ENCODE measurements at places on chromosomes 7 and 10.
A peak's percentile ranks its signal among the peaks of the same experiment; 100 is the strongest.

- DNase-seq = no peak
Measured at GRCh38 chr7:26668821-26669220, 195.6 kb downstream of the SKAP2 start.

DNA sequence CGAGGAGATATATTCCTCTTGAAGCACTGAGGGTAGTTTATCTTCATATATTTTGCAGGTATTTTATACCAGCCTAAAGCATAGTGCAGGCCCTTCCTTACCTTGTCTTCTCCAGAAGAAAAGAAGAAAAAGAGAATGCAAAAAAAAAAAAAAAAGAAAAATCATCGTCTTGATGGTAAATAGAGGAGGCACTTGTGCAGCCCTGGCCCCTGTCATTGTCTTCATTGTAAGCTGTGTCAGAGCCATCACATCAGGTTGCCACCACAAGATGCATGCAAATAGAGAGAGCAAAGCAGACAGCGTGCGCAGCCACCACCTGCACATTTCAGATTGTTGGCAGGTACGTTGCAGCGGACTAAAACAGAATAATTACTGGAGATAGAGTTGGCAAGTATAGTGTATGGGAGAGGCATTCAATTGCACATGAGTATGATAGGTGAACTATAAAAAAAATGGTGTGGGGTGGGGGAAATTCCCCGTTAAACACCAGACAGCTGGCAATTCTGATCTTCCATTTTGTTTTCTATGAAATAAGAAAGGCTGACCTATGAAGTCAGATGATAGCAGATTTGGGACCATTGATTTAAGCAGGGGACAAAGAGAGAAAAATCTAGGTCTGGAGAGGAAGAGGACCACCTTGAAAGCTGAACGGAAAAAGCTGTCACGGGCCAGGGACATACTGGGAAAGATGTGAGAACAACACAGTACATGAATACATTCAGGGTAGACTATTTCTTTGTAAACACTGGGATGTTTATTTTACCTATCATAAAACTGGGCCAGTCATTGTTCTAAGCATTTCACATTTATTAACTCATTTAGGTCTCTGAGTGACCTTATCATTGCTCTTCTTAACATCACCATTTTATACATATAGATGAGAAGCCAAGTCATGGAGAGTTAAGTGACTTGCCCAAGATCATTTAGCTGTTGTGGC is 306.3 kb upstream of the SP8 start:
- no peak for DNase-seq

DNA sequence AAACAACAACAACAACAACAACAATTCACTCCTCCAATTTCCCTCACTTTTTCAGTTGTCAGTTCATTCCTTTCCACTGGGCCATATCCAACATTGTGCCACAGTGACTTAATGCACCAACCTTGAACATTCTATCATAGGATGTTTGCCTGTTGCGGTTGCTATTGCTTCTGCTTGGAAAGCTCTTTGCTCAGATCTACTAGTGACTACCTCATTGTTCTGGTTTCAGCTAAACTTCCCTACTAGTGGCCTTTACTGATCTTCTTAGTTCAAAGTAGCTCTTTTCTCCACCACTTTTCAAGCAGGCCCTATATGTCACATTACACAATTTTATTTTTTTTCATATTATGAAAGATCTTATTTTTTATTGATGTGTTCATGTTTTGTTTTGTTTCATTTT is 9.8 kb upstream of the STEAP4 start:
- DNase-seq = no peak

GRCh38 chr10:122301811-122302115 is 30.7 kb downstream of the BTBD16 start:
- no peak for DNase-seq

DNA sequence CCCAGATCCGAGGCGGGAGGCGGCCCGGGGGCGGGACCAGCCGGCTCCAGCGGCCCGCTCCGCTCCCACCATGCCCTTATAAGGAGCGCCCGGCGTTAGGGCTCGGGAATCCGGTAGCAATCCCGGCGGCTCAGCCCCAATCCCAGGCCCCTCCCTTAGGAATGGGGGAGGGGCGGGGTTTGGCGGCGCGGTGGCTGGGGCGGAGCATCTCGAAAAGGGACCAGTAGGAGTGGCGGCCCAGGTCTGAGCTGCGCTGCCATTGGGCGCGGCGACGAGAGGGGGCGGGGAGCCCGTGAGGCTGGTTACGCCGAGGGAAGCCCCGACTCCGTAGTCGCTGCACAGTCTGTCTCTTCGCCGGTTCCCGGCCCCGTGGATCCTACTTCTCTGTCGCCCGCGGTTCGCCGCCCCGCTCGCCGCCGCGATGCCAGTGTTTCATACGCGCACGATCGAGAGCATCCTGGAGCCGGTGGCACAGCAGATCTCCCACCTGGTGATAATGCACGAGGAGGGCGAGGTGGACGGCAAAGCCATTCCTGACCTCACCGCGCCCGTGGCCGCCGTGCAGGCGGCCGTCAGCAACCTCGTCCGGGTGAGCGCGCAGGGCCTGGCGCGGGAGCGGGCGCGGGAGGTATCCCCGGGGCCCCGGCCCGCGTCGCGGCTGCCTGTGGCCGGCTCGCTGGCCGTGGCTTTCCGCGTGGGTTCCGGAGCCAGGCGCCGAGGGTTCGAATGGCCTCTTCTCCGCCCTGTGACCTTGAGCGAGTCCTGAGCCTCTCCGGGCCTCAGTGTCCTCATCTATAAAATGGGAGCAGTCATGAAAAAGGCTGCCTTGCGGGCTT is at the start of gene VCL:
VCL (plus strand) TSS at position 330 of the 836 bp plus-strand sequence; CDS start at position 422, 92 bp downstream.
- peak; percentile 96 for DNase-seq

- DNase-seq = no peak
Measured at GRCh38 chr10:48444266-48444665, 137.8 kb downstream of the MAPK8 start.

- no peak for DNase-seq
Measured at GRCh38 chr7:132614428-132615318, 38.4 kb upstream of the PLXNA4 start.

All from cortex of kidney (tissue), 1 donor.